ENCODE measurements at places on chromosomes 12 and 14.

DNA sequence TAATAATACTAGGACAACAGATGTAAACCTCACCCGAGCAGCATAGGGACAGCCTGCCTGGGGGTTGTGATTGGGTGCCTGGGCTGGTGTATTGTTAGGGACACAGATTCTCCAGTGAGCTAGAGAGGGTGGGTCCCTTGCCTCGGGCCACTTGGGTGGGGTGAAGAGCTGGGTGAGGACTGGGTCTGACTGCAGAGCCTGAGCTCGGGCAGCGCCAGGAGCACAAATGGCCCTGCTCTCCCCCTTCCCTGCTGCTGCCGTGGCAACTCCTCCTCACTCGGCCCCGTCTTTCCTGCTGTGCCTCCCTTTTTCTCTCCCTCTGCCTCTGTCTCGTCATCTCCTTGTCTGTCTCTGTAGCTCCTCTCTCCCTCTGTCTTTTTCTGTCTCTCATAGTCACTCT is 115.4 kb downstream of the GLT1D1 start:
- DNase-seq, result no peak

DNA sequence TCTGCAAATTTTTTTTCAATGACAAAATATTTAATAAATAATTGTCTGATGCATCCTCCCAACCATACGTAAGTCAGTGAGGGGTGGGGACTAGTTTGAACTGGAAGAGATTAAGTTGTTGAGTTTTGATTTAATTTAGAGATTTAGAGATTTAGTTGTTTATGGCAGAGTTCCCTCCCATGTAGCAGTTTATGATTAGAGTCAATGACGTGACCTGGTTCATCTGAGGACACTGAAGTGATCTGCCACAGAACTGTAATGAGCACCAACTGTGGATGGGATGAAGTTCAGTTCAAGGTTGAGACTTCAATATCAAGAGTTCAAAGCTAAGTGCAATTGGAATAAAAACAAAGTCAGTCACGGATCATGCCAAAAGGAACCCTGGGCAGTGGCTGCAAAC is 609.3 kb downstream of the NOVA1 start:
- DNase-seq, result no peak

DNA sequence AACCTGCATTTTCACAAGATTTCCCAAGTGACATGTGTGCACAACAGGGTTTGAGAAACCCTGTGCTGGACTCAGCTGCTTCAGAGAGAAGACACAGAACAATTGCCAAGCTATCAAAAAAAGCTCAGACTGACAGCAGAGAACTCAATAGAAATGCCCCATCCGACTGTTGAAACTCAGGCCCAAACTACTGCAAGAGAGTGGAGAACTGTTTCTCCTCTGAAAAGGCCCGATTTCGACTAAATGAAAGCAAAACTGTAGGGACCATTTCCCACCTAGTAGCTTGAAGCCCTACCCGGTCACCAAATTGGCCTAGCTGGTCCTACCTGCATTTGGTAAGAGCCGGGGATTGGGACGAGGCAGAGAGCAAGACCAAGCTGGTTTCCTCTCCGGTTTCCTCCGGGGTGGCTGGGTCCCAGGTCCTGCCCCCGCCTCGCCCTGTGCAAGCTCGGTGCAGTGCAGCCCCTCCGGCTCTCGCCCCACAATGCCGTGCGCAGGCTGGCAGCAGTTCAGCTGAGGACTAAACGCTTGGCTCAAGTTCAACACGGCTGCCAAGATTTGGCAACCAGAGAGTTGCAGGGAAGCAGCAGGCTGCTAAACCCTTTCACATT is 1180.6 kb downstream of the VRK1 start:
- DNase-seq, result peak; percentile 64

DNA sequence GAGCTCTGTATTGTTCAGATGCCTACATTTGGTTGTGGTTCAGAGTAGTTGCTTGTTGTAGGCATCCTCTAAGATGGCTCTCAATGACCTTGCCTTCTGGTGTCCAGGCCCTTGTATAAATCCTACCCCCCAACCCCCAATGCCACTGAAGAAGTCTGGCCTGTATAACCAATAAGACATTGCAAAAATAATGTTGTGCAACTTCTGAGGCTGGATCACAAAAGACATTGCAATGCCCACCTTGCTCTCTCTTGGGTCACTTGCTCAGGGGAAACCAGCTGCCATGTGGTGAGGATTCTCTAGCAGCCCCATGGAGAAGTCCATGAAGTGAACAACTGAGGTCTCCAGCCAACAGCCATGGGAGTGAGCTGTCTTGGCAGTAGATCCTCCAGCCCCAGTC is 234.0 kb upstream of the TBX3 start:
- no peak for DNase-seq

DNA sequence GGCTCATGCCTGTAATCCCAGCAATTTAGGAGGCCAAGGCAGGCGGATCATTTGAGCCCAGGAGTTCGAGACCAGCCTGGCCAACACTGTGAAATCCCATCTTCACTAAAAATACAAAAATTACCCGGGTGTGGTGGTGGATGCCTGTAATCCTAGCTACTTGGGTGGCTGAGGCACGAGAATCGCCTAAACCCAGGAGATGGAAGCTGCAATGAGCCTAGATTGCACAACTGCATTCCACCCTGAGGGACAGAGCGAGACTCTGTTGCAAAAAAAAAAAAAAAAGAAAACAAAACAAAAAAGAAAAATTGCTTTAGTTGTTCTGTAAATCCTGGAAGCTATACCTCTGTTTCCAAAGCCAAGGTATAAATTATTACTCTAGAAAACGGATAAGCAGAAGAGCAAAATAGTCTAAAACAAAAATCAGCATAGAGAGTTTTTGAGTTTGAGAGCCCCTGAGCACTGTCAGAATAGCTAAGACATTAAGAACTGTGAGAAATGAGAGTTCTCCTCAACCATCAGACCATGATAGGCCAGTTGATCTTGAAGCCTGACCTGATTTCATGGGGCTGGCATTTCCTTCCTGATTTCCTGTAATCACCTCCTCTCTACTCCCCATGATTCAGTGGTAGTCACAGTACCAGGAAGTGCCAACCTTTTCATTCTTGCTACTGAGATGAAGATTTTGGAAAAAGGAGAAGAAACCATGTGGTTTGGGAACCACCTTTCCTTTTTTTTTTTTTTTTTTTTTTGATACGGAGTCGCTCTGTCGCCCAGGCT is 31.7 kb downstream of the ATP2A2 start:
- DNase-seq, result peak; percentile 4

- DNase-seq, result peak; percentile 80
Observed at GRCh38 chr14:31880935-31881334, 196.2 kb upstream of the ARHGAP5 start.

- peak; percentile 65 for DNase-seq
Observed at GRCh38 chr12:54549774-54550451, 512 bp downstream of the PDE1B start.

DNA sequence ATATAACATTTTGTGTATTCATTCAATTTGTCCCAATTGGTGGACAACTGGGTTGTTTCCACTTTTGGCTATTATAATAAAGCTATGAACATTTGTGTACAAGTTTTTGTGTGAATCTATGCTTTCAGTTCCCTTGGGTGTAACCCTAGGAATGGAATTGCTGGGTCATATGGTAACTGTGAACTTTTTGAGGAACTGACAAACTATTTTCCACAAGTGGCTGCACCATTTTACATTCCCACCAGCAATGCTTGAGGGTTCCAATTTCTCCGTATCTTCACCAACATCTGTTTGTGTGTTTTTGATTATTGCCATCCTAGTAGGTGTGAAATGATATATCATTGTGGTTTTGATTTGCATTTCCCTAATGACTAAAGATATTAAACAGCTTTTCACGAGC is 13.0 kb downstream of the LPCAT3 start:
- DNase-seq, result no peak

- no peak for DNase-seq
Observed at GRCh38 chr12:102962986-102963385, 5.5 kb downstream of the ASCL1 start.

DNA sequence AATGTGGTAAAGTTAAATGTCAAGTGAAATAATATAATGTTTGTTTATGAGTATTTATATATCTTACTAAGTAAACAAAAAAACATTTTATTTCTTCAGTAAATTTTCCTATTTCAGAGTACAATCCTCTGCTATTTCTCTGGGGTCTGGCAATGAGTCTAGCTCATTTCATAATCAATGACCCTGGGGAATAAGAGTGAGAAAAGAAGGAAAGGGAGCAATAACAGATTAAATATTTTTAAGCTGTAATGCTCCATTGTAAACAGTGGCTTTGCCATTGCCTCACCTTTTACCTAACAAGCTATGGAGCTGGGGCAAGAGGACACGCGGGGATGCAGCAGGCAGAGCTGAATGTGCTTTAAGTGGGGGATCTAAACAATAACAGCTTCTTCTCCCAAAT is 1071.9 kb downstream of the FLRT2 start:
- DNase-seq, result no peak

DNA sequence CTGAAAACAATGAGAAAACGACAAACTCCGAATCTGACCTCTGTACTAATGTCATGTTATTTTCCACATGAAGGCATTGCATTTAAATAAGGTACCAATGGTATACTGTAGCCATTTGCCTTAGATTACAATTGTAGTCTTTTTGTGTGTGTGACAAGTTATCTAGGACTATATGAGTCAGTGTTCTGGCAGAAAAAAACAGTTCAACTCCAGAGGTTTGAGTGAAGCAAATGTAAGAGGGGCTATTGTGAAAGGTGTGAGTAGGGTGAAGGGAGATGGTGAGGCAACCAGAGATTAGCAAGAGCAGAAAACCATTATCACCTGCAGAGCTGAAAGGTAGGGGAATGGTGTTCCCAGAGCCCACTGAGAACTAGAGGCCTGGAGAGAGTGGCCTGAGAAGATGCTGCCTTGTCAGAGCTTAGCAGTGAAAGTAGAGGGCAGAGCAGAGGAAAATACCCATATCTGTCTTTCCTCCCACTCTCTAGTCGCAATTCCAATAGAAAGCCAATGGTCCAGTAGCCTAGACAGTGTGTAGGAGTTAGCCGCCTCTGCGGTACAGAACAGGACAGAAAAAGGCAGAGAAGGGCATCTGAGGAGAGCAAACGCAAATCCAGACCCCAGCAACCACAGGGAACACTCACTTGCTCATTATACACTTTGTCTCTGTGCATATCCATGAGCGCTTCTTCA is 112.2 kb downstream of the DYRK2 start:
- DNase-seq, result no peak

GRCh38 chr14:104392396-104393198 is 187.0 kb upstream of the C14orf180 start:
- no peak for DNase-seq

GRCh38 chr12:3636328-3636727 is 116.6 kb downstream of the CRACR2A start:
- DNase-seq, result no peak

GRCh38 chr12:13026286-13026685 is 17.9 kb upstream of the FAM234B start:
- DNase-seq, result no peak

DNA sequence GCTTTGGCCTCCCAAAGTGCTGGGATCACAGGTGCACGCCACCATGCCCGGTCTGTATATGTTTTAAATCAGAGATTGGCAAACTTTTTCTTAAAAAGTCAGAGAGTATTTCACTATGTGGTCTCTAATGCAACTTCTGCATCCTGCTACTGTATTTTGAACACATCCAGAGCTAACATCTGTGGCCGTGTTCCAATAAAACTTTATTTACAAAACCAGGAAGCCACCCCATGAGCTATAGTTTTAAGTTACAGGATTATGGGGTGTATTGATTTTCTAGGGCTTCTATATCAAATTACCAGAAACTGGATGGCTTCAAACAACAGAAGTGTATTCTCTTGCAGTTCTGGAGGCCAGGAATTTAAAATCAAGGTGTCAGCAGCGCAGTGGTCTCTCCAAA is 5.3 kb upstream of the RBM19 start:
- no peak for DNase-seq

GRCh38 chr12:32605326-32606095 is 73.6 kb upstream of the DNM1L start:
- no peak for DNase-seq

DNA sequence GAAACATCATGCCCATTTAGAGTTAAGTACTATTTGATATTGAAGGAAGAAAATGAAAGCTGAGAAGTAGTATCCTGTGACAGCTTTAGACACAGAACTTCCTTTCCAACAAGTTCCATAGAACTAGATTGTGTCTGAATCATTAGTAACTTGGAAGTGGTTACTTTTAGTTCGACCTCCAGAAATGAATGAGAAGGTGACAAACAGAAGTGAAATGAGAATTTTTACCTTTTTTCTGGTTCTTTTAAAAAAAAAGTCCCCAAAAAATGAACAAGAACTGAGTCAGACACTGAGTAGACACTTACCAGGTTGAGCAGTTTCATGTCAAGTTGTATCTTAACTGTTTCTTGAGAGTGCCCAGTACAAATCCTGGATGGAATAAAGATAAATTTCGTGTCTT is 3.0 kb downstream of the ATP6V0A2 start:
- DNase-seq, result no peak

GRCh38 chr12:77429426-77429825 is 364.1 kb upstream of the E2F7 start:
- no peak for DNase-seq

GRCh38 chr12:96015672-96016071 is 19.5 kb upstream of the HAL start:
- no peak for DNase-seq

- no peak for DNase-seq
Observed at GRCh38 chr12:109880938-109881337, 597 bp upstream of the GLTP start.

DNA sequence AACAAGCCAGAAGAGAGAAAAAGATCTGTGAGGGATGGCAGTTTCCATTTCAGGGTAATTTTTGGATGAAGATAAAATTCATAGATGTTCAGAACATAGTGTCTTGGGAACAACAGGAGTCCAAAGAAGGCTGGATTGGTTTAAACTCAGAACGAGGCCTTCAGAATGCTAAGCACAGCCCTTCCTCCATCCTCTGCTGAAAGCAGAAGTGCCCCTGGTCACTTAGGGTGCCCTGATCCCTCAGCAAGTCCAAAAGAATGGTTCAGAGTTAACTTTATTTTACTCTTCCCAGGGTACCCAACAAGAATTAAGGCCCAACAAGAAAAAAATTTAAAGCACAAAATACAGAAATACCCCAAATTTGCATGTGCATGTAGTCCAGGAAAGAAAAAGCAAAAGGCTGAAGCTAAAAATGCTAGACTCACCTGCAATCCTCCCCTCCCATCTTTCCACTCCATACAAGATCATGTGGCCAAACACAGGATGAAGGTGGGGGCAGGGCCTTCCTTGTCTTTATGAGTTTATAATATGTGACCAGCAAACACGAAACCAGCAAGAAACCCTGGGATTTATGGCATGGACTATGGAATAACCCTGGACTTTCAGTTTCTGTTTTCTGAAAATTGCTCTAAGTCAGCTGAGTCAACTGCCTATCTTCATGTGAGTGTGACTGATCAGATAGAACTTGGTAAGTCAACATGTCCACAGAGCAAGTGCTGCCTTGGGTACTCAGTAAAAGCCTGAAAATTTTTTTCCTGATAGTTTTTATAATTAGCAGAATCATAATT is 21.2 kb downstream of the MAX start:
- no peak for DNase-seq

GRCh38 chr12:124026755-124027745 is 54.0 kb downstream of the ZNF664 start:
- DNase-seq, result peak; percentile 33

GRCh38 chr14:102471921-102472790 is 37.4 kb downstream of the ANKRD9 start:
- DNase-seq, result no peak

- DNase-seq, result no peak
Observed at GRCh38 chr12:93855261-93855660, 178.1 kb downstream of the CRADD start.

Measured in urothelium cell line (cell line).